NAMALWA (cell line): ENCODE measurements at places on chromosomes 11 and 22.
A peak's percentile ranks its signal among the peaks of the same experiment; 100 is the strongest.

GRCh38 chr11:34354782-34355181, 3.0 kb downstream of the ABTB2 start:
- no peak for DNase-seq

- DNase-seq: no peak
These were observed 71.8 kb downstream of the STIM1 start for GRCh38 chr11:3927129-3927796.

DNA sequence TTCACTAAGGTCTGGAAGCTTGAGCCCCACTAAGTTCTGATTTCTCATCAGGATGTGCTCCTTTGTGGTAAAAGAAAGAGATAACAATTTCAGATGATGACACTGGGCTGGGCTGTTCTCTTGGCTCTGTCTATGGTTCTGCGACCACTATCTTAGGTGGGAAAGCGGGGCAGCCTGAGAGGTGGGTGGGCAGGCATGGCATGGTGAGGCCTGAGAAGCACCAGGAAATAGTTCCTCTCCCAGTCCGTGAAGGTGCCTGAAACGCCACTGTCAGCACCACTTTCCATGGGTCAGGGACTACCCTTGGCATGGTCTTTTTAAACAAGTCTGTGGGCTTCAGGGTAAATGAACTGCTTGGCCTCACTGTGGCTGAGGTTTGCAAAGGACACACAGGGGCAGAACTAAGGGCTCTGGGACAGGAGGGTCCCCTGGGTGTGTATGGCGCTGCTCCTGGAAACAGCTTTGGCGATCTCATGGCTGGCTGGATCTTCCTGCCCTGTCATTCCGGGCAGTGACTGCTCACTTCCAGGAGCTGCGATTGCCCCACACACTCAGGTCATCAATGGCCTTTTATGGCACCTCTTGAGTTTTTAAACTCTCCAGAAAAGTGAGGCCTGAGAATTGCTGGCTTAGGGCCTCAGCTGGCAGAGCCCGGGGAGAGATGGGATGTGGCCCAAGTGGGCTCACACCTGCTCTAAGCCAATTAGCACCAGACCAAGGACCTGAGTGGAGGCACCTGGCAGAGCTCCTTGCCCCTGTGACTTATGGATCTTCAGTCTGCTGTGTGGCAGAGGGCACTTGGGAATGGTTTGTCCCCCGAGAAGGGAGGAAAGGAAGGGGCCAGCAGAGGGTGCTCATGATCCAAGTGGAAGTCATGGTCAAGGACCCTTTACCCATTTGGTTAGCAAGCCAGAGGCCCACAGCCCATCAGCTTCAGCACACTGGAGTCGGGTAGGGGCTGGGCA, 55.6 kb upstream of the LYVE1 start:
- no peak for DNase-seq

DNA sequence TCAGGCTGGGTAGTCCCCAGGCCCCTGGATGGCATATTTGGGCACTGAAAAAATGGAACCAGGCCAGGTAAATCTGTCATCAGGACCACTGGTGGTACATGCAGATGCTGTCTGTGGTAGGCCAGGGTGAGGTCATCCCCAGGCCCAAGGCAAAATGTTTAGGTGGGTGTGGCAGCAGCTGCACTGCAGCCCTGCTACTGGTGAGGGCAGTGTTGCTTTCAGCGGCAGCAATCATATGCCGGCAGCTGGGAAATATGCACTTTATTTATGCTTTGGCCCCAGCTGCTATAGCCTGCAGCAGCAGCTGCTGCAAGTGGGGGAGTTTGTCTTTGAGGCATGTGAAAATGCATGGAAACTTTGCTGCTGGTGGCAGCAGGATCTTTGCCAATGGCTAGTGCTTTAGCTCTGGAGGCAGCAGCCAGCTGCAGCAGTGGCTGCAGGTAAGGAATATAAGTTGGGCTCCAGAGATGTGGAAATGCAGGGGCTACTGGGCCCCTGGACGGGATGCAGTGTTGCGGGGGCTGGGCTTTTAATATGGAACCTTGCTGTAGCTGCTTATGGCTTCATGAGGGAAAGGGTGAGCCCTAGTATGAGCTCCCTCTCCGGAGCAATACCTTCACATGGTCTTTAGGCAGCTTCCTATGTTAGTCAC, 365.7 kb upstream of the CADM1 start:
- DNase-seq: peak; percentile 74

GRCh38 chr11:18013790-18014507, 1.1 kb upstream of the SERGEF start:
- peak; percentile 13 for DNase-seq

GRCh38 chr11:14644226-14645014, 816 bp downstream of the PDE3B start:
- DNase-seq: peak; percentile 60

DNA sequence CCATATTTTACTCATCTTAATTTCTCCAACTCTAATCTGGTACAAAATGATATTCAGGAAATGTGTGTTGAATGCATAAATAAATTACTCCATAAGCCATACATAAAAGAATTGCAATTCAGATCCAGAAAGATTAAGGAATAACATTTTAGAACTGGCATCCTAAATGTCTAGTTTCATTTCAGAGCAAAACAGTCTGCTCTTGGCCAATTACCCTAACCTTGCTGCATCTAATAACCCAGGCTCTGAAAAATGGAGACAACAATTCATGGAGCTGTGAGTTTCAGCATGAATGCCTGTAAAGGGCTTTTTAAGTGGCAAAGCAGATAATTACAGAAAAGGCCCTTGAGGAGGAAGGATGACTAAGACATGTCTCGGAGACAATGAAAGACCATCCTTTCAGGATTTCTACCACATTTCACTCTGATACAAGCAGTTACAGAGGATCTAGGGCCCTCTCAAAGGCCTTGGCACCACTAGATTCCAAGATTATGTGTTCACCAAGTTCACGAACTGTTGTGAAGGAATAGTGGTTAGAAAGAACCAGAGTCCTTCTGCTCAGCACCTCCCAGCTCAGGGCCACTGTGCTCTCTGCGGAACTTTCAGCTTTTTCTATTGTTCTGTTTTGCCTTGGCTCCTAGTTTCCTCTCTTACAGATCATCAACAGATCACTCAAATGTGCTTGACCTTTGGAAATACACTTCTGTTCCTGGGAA, 157.6 kb upstream of the BLID start:
- DNase-seq: no peak

DNA sequence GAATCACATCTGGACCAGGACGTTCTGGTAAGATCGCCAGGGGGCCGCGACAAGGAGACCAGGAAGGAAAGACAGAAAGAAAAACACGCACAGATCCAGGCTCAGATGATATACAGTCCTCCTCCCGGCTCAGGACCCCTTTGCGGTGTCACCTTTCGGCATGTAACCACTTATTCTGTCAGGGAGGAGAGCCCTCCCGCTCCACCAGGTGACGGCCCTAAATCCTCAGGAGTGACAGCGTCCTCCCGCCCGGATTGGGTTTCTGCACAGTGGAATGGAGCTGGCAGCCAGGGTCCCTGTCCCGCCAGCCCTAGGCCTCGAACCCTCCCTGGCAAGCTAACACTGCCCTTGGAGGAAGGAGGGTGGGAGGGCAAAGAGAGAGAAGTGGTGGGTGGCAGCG, 24.3 kb upstream of the KCNQ1OT1 start:
- no peak for DNase-seq

GRCh38 chr22:25656724-25657123, 85.3 kb upstream of the MYO18B start:
- peak; percentile 52 for DNase-seq

GRCh38 chr11:96054870-96055705, 131.2 kb upstream of the MTMR2 start:
- DNase-seq: peak; percentile 49

DNA sequence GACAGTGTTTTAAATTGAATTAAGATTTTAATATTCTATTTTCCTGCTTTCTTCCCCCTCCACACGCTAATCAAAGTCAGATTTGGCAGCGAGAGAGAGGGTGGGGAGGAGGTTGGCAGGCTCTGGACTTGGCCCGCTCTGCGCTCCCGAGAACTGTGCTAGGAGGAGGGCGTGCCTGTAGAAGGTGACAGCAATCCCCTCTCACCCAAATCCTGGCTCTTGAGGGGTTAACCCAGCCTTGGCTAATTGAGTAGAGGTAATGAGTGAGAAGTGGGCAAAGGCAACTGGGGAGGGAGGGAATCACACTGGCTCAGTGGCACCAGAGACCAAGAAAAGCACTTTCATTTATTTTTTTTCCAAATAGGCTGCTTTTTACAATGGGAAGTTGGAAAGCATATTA, 42.2 kb downstream of the BUD13 start:
- no peak for DNase-seq

DNA sequence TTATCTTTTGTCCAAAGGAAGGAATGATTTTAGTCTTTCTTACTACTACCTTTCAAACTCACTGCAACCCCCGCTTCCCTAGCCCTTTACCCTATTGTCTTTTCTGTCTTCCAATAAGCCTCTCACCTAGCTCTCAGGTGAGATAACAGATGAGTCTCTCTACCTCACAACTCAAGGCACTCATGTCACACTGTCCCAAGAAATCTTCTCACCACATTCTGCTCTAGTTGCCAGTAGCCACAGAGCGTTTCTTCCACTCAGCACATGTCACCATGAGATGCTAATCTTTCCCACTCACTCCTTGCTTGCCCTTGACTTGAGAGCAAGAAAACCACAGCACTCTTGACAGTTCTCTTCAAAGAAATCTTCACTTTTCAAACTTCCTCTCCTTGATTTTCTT, 32.7 kb upstream of the TMEM41B start:
- no peak for DNase-seq

DNA sequence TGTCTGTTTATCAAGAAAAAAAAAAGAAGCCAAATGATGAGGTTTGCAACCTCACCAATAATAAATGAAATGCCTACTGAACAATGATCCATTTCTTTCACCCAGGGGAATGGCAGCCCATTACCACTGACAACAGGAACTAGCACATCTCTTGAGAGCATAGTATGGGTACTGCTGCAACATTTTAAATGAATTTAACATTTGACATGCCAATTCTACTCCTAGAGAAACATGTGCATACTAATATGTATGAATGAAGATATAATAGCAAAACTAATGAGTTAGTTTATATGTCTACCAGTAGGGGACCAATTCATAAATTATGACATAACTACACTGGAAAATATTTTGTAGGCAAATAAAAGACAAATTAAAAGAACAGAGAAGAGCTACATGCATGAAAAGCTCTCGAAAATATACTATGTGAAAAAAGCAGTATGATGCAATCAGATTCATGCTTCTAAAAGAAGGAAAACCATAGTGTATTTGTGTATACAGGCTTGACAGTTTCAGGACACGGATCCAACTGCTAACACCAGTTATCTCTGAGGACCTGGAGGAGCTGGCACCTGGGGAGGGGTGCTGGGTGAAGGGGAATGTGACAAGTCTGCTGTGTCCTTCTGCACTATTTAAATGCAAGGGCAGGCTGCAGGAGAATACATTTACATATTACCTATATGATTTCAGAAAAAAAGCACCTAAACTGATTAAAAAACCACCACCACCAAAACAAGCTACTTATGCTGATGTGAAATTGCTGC, 6.9 kb downstream of the SMCO4 start:
- peak; percentile 16 for DNase-seq

DNA sequence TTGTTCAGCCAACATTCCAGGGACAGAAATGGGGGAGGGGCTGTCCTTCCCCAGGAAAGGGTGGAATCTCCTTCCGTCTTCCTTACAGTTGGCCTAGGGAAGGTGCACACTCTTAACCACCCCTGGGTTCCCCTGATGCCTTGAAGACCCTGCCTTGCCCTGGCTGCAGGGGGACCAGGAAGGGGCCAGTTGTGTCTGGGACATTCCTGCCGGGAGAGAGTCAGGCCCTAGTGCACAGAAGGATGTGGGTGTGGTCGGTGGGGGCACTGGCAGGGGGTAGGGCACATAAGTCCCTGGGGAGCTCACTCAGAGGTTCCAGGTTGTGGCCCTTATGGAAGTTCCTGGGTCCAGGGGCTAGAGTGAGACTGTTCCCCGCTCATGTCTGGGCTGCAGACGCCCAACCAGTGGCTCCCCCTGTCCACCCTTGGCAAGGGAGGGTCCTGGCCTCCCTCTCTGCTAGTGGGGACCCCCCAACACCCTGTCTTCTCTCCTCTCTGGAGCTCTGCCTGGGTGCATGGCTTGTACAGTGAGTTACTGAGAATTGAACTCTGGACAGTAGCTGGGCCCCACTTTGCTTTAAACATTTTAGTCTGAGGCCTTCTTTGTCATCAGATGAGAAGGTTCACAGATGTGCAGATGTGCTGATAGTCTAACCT, 2.0 kb upstream of the APOBEC3A start:
- peak; percentile 14 for DNase-seq

- no peak for DNase-seq
These were observed 8.2 kb upstream of the TSSC4 start for GRCh38 chr11:2392241-2392959.

- DNase-seq: no peak
These were observed 26.1 kb upstream of the PPP2R1B start for GRCh38 chr11:111792314-111792713.

DNA sequence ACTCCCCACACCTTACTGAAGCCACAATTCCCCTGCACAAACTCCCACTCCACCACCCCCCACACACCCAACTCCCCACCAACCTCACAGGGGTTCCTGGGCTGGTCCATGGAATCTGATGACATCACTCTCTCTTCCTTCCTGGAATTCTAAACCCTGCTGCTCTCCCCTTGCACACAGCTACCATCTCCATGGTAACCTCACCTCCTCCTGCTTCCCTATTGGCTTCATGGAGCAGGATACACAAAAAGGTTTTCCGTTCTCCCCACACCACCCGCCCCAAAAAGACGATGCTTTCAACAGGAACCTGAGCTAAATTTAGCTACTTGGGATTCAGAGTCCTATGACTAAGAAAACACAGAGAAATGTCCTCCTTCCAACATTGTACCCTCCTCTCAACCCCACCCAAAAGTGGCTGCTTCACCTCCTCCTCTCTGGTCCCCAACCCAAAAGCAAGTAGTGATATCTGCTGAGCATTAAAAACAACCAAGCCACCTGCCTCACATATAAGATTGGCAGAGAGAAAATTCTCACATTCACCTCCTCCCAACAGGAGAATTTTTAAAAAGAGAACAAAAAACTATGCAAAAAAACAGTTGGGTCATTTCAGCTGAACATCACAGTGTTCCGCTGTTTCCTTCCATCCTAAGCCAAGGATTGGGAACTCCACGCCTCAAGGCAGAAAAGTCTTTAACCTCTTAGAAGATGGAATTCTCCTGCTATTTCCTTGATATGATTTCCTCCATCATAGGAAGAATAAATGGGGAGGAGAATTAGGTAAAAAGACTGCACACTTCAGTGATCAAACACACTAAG, 66.9 kb downstream of the RBFOX2 start:
- DNase-seq: no peak

- no peak for DNase-seq
These were observed 580.4 kb downstream of the CNTN5 start for GRCh38 chr11:99601179-99601578.

- DNase-seq: no peak
These were observed 127.3 kb upstream of the TOP3B start for GRCh38 chr22:22109693-22110466.
